Stimulated activated CD8-positive, alpha-beta memory T cell treated with anti-CD3 and anti-CD28 coated beads, Interleukin-15, amount 100 ng/mL, for 1 hour (primary cell): ENCODE measurements at places on chromosomes 7 and 10.

DNA sequence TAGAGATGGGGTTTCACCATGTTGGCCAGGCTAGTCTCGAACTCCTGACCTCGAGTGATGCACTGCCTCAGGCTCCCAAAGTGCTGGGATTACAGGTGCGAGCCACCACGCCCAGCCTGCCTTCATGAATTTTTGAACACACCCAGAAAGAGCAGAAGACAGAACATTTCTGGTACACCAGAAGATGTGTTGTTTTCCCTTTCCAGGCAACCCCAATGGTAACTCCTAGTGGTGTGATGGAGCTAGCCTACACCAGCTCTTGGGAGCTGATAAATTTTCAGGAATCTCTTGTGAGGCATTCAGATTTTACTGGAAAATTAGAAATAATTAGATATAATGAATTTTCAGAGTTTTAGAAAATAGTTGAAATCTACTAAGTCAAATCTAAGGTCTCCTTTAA lies 904 bp upstream of the CCDC7 start:
- no peak for DNase-seq

- no peak for DNase-seq
Measured at GRCh38 chr7:99078416-99078815, 65.5 kb downstream of the SMURF1 start.

GRCh38 chr7:71716690-71717089 lies 584.7 kb downstream of the GALNT17 start:
- DNase-seq = no peak

- DNase-seq = no peak
Measured at GRCh38 chr7:45026984-45027773, 27.2 kb downstream of the CCM2 start.

GRCh38 chr10:118531105-118531852 lies 64.2 kb downstream of the PRLHR start:
- no peak for DNase-seq

GRCh38 chr10:58585435-58585834 lies 72.8 kb downstream of the BICC1 start:
- DNase-seq = no peak

DNA sequence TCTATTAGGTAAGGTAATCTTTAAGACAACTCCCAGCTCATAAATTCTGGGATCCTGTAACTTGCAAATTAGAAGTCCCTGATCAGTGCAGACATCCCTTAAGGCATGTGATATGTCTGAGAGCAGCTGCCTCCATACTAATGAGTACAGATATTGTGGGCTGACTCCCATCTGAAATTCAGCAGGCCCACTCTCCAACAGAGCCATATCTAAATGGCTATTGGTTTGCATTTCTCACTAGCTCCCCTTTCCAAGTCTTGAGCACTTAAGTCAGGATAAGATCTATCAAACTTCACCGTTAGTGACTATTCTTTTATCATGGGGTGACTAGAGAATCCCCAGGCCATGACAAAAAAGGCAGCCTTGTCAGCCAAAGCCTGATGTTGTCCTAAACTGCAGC lies 785.4 kb downstream of the IPMK start:
- DNase-seq = no peak

- no peak for DNase-seq
Measured at GRCh38 chr10:48541144-48541795, 63.6 kb downstream of the ARHGAP22 start.

- DNase-seq = no peak
Measured at GRCh38 chr7:88540012-88540411, 219.5 kb upstream of the ZNF804B start.

GRCh38 chr10:79050896-79051555 lies 17.7 kb upstream of the ZMIZ1 start:
- DNase-seq = no peak

- no peak for DNase-seq
Measured at GRCh38 chr7:93821463-93821862, 69.1 kb downstream of the TFPI2 start.

DNA sequence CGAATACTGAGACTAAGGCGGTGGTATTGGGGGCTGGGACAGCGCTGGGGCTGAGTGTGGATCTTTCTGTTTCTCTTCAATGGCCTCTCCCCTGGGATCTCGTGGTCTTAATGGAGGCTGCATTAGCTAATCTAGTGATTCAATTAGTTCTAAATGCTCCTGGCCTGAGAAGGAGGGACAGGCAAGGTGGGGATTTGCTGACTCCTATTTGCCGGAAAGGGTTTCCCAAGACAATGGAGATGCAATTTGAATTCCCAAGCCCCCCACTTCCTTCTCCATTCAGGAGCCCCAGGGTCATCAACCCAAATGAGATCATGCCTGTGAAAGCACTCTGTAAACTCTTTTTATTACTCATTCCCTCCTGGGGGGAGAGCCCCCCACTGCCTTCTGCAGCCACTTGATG lies 111.7 kb upstream of the PLXNA4 start:
- DNase-seq = no peak

DNA sequence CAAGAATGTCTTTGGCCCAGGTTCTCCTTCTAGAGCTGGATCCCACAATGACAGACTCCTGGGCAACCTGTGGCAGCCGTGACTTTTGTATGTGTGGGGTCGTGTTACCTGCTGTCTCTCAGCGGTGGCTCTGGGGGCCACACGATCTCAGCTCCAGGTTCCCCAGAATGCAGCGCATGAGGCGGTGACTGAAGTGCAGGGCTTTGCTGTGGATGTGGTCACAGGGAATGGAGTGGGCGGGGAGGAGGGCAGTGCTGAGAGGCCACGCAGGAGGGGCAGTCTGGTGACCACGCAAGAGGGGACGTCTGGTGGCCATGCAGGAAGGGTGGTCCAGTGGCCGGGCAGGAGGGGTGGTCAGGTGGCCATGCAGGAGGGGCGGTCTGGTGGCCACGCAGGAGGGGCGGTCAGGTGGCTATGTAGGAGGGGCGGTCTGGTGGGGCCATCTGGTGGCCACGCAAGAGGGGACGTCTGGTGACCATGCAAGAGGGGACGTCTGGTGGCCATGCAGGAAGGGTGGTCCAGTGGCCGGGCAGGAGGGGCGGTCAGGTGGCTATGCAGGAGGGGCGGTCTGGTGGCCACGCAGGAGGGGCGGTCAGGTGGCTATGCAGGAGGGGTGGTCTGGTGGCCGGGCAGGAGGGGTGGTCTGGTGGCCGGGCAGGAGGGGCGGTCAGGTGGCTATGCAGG lies 112.7 kb downstream of the ACTR3B start:
- no peak for DNase-seq

- no peak for DNase-seq
Measured at GRCh38 chr10:110502072-110502845, 4.6 kb downstream of the DUSP5 start.

- no peak for DNase-seq
Measured at GRCh38 chr7:84251277-84251781, 56.7 kb upstream of the SEMA3A start.

DNA sequence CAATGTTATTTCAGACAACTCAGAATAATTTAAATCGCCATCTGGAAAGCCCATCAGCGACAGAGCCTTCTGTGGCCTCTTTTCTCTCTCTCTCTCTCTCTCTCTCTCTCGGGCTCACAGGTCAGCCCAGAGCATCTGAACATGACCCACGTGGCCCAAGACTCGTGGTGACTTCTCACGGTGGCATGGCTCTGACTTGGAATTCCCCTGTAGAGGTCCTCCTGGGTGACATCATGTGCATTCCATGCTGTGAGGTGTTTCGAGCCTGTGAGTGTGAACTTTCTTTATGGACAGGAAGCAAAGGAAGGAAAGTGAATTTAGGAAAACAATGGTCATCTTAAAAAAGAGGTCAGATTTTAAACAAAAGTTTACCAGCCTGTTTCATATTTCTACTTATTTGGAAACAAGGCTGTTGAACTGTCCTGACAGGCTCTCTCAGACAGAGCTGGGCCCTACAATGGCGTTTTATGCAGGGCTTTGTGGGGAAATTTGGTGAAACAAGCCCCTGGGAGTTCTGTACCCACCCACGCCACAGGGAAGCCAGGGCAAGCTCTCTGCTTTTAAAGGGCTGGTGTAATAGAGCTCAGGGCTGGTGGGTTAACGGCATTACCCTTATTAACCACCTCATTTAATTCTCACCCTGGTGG lies 359.7 kb upstream of the ZNF32 start:
- no peak for DNase-seq

DNA sequence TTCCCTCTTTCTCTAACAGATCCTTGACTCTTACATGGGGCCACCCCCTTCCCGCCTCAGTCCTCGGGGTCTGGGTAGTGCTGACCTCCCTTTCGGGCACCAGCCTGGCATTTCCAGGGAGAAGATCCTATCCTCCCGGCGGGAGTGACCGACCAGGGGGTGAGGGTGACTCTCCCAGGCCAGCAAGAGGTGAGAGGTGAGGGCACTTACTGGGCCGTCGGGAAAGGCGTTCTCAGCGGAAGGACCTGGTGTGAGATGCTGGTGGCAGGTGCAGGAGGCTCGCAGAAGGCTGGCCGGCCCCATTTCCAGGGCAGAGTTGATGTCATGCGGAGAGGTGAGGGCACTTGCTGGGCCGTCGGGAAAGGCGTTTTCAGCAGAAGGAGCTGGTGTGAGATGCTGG lies 4.2 kb upstream of the FOXL3 start:
- no peak for DNase-seq

- DNase-seq = no peak
Measured at GRCh38 chr7:37354656-37355131, 94.0 kb downstream of the ELMO1 start.

DNA sequence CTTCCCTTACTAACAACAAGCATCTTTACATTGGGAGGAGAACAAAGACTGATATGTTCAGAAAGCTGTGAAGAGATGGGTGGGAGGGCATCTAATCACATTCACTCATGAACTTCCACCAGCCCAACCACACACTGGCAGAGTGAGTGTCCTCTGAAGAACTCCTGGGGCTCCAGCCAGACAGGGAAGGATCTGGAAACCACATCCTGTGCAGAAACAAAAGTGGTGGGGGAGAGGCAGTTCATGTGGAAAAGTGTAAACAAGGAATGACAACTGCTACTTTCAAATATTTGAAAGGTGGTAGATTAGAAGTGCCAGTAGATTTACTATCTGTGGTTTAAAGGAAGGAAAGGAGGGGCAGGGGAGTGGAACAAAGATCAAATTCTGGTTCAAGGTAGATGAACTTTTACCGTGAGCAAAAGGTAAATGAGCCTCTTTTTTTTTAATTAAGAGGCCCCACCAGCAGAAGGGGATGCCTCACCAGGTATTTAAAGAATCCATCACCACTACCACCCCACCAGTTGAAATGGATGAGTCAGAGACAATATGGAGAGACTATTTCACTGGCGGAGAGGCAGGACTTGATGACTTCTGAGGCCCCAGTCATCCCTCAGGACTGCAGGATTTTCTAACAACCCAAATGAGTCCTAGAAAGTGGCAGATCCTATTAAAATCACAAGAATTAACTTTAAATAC lies 34.5 kb downstream of the GOT1 start:
- no peak for DNase-seq

DNA sequence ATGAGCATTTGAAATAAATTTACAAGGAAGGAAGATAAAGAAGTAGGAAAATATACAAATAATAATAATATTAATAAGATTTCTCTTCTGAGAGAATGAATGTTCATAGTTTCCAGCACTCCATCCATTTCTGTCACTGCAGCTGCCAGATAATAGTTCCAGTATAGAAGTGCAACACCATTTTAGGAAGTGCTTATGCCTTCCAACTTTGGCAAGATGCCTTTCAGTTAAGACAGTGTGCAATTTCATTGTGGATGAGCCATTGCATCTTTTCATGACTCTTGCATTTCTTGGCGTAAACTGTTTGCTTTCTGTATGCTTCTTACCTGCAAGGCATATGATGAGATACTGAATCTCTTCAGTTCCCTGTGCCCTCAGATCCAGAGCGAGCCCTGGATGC lies 185.0 kb downstream of the PDE1C start:
- no peak for DNase-seq

DNA sequence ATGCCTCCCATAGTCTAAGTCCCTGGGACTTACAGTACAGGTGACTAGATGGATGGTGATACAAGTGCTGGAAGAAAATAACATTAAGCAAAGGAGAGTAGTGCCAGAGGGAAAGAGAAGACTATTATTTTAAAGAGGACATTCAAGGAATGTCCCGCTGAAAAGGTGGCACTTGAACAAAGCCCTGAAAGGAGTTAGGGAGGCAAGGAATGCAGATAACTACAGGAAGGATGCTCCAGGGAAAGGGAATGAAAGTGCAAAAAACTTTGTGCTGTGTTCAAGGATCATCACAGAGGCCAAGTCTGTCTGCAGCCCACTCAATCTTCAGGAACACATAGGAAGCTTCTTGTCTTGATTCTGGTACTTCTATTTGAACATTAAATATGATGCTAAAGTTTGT lies 14.9 kb downstream of the ANKMY2 start:
- no peak for DNase-seq

DNA sequence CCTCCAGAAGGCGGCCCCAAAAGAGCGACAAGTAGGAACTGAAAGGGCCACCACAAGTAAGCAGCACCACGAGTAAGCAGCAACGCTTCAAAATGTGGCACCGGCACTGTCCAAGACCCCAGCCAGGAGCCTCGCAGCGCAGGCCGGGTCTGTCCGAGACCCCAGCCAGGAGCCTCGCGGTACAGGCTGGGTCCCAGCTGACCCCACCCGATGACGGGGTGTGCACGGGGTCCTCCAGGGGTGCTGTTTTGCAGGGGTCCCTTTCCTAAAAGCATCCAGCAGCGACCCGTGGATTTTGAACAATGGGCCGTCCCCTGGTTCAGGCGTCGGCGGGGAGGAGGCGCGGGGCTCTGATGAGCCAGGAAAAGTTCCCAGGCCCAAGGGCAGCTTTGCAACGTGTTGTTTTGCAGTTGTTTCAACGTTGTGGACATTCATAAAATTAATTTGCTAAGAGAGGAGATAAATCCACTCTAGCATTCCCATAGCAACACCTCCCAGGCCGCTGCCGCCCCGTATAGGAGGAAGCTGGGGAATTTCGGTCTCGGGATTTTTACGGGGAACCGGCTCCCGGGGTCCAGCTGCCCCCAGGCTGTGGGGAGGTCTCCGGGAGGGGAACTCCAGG lies 51.6 kb upstream of the PDGFA start:
- no peak for DNase-seq

DNA sequence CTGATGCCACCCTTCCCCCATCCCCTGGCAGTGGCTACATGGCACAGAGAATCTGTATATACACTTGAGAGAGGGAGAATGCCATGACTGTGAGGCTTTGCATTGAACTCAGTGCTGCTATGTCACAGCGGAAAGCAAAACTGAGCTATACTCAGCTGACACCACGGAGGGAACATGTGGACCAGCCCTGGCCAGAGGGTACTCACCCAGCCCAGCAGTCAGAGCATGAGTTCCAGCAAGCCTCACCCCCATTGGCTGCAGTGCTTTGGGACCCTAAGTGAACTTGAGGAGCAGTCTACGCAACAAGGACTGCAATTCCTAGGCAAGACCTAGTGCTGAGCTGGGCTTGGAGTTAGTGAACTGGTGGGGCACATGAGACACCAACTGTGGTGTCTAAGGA lies 10.3 kb upstream of the AOC1 start:
- no peak for DNase-seq

GRCh38 chr7:72217151-72217550 lies 195.0 kb downstream of the CALN1 start:
- DNase-seq = no peak
